HepG2 (cell line): ENCODE measurements at places on chromosomes 3 and 15. TPM values are rescaled to one million over a fixed set of nuclear protein-coding genes. Genes with fewer than 3 reads are reported as not detected.

DNA sequence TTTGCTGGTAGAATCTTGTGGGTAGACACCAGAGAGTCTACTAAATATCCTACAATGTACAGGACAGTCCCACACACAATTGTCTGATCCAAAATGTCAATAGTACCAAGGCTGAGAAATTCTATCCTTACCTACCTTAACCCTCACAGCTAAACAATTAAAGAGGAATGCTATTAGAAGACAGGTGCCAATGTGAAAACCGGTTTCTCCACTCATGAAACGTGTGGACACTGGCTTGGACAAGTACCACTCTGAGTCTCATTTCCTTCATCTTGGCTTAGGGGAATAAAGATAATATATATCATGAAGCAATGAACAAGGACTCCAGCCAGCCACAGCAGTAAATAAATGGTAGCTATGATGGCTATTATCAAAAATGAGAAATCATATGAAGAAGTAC, 90.2 kb downstream of the RFTN1 start:
- DNase-seq: no peak

Gene VIPR1
- 0.04 TPM in 1 of 2 replicates, not detected in the other for total RNA-seq

DNA sequence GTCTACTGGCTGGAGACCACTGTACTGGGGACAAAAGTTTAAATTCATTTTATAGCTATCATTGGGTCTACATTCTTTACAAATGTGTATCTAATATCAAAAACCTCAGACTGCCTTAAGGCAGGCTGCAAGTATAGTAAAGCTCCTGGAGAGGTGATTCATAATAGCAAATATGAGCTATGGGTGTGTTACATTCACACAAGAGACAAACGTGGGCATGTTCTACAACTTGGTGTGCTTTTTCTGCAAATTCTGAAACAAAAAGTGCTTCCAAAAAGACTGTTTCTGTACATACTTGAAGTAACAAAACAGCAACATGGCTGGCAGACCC, 1101.4 kb downstream of the ROBO1 start:
- DNase-seq: no peak

- DNase-seq: no peak
Observed at GRCh38 chr3:39415983-39416382, 9.5 kb downstream of the RPSA start.

Gene NME9
- not detected in 2 replicates for total RNA-seq

DNA sequence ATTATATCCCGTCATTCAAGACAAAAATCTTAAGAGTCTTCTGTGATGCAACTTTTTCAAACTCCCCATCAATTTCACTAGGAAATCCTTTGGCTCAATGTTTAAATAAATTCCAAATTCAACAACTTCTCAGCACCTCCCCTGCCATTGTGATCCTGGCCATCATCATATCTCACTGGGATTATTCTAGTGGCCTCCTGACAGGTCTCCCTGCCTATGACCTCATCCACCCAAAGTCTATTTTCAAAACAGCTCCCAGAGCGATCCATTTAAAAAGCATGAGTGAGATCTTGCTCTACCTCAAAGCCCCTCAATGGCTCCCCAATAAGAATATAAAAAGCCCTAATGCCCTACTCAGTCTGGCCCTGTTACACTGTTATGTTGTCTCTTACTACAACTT, 293.2 kb downstream of the FOXP1 start:
- no peak for DNase-seq

- no peak for DNase-seq
Observed at GRCh38 chr3:41629986-41630385, 331.9 kb downstream of the ULK4 start.

- DNase-seq: no peak
Observed at GRCh38 chr3:193710286-193711165, 117.5 kb downstream of the OPA1 start.

- DNase-seq: no peak
Observed at GRCh38 chr3:141055536-141056445, 4.6 kb downstream of the SPSB4 start.

GRCh38 chr3:12477256-12477655, 7.0 kb upstream of the TSEN2 start:
- DNase-seq: no peak

Gene FSTL1
- total RNA-seq: 0.07 and 0.17 TPM in 2 replicates

Gene FANCD2OS
- not detected in 2 replicates for total RNA-seq

Gene GUCA1C
- not detected in 2 replicates for total RNA-seq

DNA sequence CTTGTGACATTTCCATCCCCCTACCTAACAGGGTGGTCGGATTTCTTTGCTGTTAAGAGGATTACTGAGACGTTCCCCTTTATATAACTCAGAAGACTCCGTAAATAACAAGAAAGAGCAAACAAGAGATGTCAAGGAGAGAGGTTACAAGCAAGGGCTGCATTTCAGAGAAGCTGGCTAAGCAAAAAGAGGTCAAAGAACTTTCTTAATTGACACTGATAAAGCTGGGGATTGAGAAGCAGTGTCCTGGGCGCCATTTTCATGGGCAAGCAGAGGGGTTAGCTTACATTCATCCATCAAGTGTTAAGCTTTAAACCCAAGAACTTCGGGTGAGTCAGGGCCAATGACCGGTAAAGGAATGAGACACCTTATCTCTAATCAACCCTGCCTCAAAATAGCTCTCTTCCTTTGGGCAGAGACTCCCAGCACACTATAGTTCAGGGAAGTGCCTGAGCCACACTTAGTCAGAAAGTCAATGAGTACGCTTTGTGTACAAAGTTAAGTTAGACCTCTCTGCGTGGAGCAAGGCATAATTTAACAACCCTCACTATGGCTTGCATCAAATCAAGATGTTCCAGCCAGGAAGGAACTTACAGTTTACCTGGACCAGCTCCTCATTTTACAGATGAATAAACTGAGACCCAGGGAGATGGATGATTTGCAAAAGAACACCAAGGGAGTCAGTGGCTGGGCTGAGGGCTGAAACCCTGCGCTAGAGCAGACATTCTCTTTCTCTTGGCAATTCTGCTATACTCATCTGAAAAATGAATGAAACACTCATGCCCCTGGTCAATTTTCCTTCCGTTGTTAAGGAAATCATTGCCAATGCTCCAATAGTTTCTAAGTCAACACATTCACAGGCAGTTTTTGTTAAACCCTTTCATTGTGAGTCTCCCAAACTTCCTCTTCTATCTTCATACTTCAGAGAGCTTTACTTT, 44.6 kb downstream of the CCNL1 start:
- DNase-seq: no peak

Gene TMEM41A
- 24.2 and 40.0 TPM in 2 replicates for total RNA-seq

Gene SEMA6D
- total RNA-seq: not detected in 2 replicates

GRCh38 chr15:41501931-41502794, 8.5 kb downstream of the ITPKA start:
- no peak for DNase-seq

- DNase-seq: no peak
Observed at GRCh38 chr3:52801839-52802238, 7.2 kb downstream of the ITIH3 start.

Gene FETUB
- 1.3 and 2.1 TPM in 2 replicates for total RNA-seq

DNA sequence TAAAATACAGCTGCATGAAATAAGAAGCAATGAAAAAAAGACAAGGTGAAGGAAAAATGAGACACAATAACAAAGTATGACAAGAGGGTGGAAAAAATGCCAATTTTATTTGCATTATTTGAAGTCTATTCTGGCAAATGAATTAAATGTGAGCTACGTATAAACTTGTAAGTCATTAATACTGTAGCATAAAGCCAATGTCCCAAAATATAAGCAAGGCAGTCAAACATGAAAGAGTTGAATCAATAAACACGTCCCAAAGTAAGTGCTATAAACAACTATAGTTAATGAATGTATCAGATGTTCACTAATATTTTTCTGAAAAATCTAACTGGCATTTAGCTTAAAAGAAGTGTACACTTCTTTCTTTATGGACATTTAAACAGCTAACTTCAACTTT, 481.9 kb downstream of the ROBO1 start:
- no peak for DNase-seq

GRCh38 chr3:169699536-169700050, 36.1 kb upstream of the MECOM start:
- DNase-seq: peak; percentile 3

DNA sequence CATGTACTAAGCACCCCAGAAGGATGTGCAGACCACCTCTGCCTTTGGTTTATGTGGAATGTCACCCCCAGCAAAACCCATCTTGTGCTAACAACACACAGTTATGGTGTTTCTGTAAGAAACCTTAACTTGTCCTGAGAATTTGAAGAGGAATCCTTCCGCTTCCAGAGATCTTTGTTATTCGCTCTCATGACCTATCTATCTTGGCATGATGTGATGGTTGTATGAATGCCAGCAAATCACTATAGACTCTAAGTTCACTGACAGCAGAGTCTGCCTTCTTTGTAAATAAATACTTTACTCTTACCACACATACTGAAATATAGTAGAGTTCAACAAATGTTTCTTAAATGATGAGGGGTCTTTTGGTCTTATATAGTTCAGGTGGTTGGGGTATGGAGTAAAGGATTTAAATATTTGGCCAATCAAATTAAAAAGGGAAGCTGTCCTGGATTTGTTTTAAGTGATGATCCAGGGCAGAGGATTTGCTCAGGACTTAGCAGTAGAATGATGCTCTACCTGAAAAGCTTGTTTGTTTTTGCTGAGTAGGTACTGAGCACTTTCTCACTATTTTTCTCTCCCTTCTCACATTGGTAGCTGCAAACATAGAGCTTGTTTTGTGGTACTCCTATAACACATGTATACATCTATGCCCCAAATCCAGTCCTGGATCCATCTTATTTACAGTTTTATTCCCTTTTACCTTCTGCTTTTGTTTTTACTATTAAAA, 27.9 kb upstream of the RTP1 start:
- no peak for DNase-seq

- DNase-seq: peak; percentile 41
Observed at GRCh38 chr3:137105277-137105977, 147.6 kb downstream of the IL20RB start.

Gene AMT
- total RNA-seq: 32.5 and 35.3 TPM in 2 replicates

- no peak for DNase-seq
Observed at GRCh38 chr15:74964794-74965193, 8.2 kb upstream of the RPP25 start.

DNA sequence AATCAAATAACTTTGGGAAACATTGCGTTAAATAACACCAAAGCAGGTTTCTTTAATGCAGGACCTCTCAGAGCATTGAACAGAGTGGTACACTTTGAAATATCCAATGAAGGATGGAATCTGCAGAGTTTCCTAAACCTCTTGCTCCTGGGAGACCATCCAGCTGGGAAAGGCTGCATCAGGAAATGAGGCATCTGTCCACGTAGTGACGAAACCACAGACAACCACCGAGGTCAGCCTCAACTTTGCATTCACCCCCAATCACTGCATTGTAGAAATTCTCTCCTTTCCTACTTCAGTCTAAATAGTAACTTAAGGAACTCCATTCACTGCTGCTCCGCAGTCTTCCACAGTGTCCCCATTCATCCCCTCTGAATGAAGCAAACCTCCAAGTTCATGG, 41.5 kb upstream of the CDV3 start:
- DNase-seq: no peak

- DNase-seq: no peak
Observed at GRCh38 chr15:60096157-60096556, 92.0 kb downstream of the FOXB1 start.

DNA sequence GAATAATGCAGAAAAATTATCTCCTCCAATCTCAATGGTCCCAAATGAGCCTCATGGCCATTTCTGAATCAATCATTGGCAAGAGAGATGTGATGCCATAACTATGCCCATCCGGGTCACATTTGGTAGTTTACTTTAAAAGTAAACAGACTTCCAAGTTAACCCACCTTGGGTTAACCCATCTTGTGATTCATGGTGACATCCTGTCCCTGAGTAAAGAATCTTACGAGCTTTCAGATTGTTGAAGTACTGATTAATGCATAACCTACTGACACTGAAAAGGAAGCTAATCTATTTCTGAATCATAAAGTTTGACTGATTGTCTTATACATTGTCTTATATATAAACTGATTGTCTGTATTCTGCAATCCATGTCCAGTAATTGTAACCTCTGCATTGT, 467.2 kb upstream of the AGTR1 start:
- DNase-seq: no peak

Gene CCR8
- not detected in 2 replicates for total RNA-seq

Gene SH2D7
- not detected in 2 replicates for total RNA-seq

Gene MCCC1
- total RNA-seq: 30.1 and 34.7 TPM in 2 replicates

DNA sequence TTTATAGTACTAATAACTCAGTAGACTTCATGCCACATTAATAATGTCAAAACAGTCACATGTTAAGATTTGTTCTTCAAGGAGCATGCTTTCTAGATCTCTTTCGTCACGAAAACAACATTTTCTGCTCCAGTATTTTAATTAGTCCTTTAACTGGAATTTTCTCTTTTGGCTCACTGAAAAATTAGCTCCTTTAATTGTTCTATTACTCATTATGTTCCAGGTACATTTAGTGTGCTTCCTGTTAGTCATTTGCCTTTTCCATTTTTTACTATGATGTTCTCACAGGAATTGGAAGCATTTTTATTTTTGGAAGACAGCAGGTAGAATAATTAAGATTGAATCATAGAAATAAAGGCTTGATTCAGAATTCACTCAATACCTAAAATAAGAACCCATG, 111.2 kb downstream of the SLC9A9 start:
- no peak for DNase-seq

GRCh38 chr3:167167491-167167890, 212.6 kb downstream of the ZBBX start:
- DNase-seq: no peak

Gene MYL3
- not detected in 2 replicates for total RNA-seq

DNA sequence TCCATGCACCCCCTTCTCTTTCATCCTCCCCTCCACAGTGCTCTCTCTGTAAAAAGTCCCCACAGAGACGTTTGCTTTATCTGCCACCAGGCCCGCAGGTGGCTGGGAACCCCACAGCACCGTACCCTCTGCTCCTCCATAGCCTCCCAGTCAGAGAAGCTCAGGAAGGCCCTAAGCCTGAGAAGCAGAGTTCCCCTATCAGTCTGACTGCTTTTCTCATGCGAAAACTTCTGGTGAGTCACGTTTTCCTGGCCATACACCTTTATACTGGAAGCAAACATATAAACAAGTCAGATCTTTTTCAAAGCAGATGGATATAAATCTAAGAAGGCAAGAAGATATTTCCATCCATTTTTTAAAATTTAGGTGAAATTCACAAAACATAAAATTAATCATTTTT, 51.5 kb upstream of the MEF2A start:
- no peak for DNase-seq

DNA sequence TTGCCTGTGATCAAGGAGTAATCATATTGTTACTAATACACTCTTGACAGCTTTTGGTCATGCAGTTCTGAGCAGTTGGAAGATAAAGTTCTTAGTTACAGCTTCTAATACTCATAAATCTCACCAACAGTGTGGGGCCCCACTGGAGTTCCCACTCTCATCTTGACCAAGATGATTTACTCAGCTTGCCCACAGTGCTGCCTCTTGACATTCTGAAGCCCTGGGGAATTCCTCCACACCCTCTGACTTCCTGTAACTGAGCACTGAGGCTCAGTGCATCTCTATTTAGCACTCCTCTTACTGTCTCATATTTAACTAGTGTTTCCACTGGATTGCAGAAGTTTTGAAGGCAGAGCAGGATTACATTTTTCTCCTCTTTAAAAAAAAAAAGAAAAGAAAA, 1.9 kb upstream of the ARL6IP5 start:
- DNase-seq: no peak

GRCh38 chr3:188239035-188239434, 85.1 kb downstream of the LPP start:
- DNase-seq: no peak
